Fibroblast of skin of right biceps (primary cell): ENCODE measurements at places on chromosomes 3 and 15.

DNA sequence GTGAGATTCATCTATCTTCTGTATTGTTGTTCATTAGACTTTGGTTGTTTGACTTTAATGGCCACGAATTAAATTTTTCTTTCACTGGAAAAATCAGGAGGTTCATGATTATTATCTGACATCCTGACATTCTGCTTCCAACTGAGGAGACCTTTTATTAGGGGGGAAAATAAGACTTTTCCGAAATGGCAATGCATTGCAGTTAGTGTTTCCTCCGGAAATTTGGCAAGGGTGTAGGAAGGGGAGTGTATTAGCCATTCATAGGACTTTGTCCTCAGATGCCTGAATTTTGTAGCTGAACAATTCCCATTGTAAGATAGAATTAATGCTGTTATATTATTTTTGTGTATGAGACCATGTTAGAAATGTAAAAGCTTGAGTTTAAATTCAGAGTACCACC lies 450.6 kb upstream of the TGFBR2 start:
- DNase-seq, result no peak

DNA sequence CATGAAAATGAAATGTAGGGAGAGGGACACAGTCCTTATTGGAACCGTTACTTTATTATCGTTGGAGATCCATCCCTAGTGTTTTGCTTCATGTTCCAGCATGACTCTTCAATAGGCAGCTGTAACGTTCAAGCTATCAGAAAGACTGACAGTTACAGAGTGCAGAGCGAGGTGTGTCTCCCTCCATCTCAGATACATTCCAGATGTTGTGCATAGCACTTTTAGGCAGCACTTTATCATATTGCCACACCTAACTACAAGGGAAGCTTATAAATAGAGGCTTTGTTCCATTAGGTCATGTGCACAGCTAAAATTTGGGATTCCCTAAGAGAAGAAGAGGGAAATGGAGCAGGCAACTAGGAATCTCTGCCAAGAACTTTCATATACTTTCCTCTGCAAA lies 1009.6 kb downstream of the ROBO2 start:
- no peak for DNase-seq

DNA sequence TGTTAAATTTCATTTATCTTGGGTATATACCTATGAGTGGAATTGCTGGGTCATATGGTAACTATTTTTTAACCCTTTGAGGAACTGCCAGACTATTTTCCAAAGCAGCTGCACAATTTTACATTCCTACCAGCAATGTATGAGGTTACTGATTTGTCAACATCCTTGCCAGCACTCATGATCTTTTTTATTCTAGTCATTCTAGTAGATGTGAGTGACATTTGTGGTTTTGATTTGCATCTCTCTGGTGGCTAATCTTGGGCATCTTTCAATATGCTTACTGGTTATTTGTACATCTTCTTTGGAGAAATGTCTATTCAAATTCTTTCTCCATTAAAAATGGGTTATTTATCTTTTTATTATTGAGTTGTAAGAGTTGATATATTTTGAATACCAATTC lies 21.3 kb upstream of the LRRC58 start:
- no peak for DNase-seq

GRCh38 chr15:63023351-63023945 lies 19.1 kb upstream of the TPM1 start:
- DNase-seq, result peak; percentile 93

GRCh38 chr15:90994059-90994416 lies 297 bp downstream of the PRC1 start:
- no peak for DNase-seq

GRCh38 chr3:186596568-186597287 lies 16.1 kb upstream of the AHSG start:
- DNase-seq, result peak; percentile 45

GRCh38 chr3:171528102-171528501 lies 67.9 kb upstream of the TNIK start:
- DNase-seq, result peak; percentile 25

- DNase-seq, result no peak
Observed at GRCh38 chr15:35973029-35973428, 427.1 kb upstream of the DPH6 start.

GRCh38 chr3:47658444-47658843 lies 79.8 kb upstream of the CSPG5 start:
- DNase-seq, result no peak

GRCh38 chr15:67030036-67030762 lies 35.2 kb upstream of the SMAD3 start:
- no peak for DNase-seq

- no peak for DNase-seq
Observed at GRCh38 chr3:195307711-195308110, 36.8 kb upstream of the XXYLT1 start.

GRCh38 chr3:46926039-46926438 lies 48.5 kb downstream of the PTH1R start:
- DNase-seq, result no peak
